Smooth muscle cell of trachea (primary cell): ENCODE measurements at places on chromosomes 1 and 21. TPM values are rescaled to one million over a fixed set of nuclear protein-coding genes. Genes with fewer than 3 reads are reported as not detected.

GFI1 gene
- 0.15 TPM in 1 of 2 replicates, not detected in the other for total RNA-seq

ADAMTS4 gene
- total RNA-seq: 2.3 and 3.1 TPM in 2 replicates

RXRG gene
- total RNA-seq: 0.17 TPM in 1 of 2 replicates, not detected in the other

TSPAN2 gene
- total RNA-seq: not detected in 2 replicates

LEFTY2 gene
- not detected in 2 replicates for total RNA-seq

ETV3L gene
- total RNA-seq: not detected in 2 replicates
